ENCODE measurements at places on chromosomes 13 and 19.

- DNase-seq = no peak
These were observed 38.9 kb upstream of the KATNAL1 start for GRCh38 chr13:30346153-30346788.

GRCh38 chr19:56089344-56089743 is 31.8 kb downstream of the ZNF787 start:
- no peak for DNase-seq

- DNase-seq = no peak
These were observed 7.3 kb upstream of the ZNF460 start for GRCh38 chr19:57273014-57273413.

- no peak for DNase-seq
These were observed 241.9 kb downstream of the UQCRFS1 start for GRCh38 chr19:28971049-28971448.

DNA sequence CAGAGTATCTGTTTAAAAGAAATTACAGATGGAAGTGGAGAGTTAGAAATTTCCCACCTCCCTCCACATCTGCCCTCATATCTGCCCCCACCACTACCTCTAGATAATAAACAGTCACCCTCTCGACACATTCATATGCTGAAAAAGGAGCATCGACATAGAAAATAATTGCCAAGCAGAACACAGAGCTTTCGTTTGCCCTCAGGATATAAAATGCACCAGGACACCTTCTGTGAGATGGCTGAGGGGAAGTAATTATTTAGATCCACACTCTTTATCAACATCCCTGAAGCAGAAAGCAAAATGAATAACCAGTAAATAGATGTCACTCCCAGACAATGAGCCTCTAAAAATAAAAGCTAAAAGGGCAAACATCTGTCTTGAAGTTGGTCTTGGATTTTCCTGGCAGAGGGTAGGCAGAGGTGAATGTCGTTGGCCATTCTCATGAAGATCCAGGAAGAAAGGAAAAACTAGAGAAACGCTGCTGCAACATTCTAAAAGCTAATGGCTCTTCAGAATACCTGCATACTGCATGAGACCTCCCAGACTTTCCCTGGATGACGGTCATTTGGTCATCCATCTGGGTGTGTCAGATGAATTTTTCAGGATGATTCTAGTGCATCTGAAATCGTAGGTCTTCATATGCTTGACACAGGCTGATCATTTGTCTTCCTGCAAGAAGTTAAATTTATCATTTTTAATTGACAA is 527.5 kb downstream of the RFC3 start:
- DNase-seq = no peak

- no peak for DNase-seq
These were observed 3.2 kb upstream of the ABCC4 start for GRCh38 chr13:95304453-95304852.

DNA sequence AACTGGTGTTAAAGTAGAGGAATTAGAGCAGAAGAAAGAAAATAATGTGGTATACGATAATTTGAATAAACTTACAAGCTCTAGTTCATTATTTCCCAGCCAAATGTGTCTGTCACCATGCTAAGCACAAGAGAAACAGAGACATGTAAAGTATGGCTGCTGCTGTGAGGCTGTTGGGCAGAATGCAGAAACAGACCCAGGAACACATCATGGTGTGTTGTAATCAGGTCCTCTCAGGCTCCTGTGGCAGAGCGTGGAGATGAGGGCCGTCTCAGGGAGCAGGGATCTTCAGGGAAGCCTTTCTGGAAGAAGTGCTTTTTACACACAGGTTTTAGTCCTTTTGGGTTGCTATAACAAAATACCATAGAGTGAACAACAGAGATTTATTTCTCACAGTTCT is 710.7 kb upstream of the SGCG start:
- DNase-seq = no peak

DNA sequence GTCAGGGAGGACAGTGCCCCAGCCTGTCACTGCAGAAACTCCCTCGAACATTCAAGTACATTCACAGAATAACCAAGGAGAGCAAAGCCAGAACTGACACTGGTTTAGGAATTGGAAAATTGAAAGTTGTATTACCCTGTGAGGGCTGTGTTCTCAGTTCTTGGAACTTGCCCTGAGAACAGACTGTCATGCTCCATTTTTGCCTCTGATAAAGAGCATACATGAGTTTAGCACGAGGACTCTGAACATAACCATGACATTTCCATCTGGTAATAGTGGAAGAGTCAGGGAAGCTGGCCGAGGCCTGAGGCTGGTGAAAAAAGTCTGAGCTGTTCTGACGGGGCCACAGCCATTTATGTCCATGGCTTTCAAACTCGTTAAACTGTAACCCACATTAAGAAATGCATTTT is 15.2 kb upstream of the SLC25A30 start:
- DNase-seq = no peak

GRCh38 chr19:29876414-29876813 is 64.6 kb downstream of the CCNE1 start:
- no peak for DNase-seq

GRCh38 chr19:6648141-6648715 is 21.7 kb downstream of the TNFSF14 start:
- DNase-seq = no peak

DNA sequence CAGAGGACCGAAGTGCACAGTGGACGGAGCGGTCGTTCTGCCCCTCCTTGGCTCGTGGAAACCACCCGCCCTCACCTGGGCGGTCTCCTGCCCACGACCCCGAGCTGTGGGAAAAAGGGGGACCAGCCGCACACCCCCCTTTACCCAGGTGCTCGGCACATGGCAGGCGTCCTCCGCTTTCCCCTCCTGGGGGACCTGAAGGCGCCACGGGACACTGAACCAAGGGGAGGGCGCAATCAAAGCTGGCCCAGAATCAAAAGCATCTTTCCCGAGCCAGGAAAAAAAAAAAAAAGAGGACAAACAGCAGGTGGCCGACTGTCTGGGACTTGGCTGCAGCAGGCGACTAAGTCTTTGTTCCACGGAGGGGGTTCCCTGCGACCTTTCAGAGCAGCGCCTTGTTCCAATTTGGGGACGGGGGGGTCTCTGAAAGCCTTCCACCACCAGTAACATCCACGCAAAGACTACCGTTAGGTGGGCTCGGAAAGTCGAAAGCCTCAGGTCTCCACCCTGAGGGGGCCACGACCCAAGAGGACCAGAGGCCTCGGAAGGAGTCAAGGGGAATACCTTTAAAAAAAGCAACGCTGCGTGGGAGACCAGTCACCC is 1.1 kb downstream of the MBD3 start:
- no peak for DNase-seq

- DNase-seq = no peak
These were observed 2.9 kb upstream of the TCF3 start for GRCh38 chr19:1655131-1655981.

Data from GM04503 (cell line).